ENCODE measurements at places on chromosomes 12 and 14.

GRCh38 chr14:48536318-48536717, 860.9 kb upstream of the MDGA2 start:
- H3K36me3 ChIP-seq, result no peaks in the 10 kb centered on the region
- no peaks in the 10 kb centered on the region for H3K27me3 ChIP-seq
- no peak overlapping the region for H3K4me3 ChIP-seq
- H3K27ac ChIP-seq, result no peak overlapping the region
- no peaks in the 10 kb centered on the region for H3K4me1 ChIP-seq

- no peaks in the 10 kb centered on the region for H3K4me1 ChIP-seq
- peaks cover 9% of the 10 kb centered on the region for H3K27me3 ChIP-seq
- no peaks in the 10 kb centered on the region for H3K36me3 ChIP-seq
- no peak for DNase-seq
These were observed 17.2 kb upstream of the KRT83 start for GRCh38 chr12:52338241-52338960.

GRCh38 chr14:22536853-22537338, 52.1 kb downstream of the DAD1 start:
- peak; percentile 22 for DNase-seq
- H3K27ac ChIP-seq, result no peak overlapping the region
- H3K4me1 ChIP-seq, result no peaks in the 10 kb centered on the region
- H3K27me3 ChIP-seq, result peaks cover 30% of the 10 kb centered on the region
- no peaks in the 10 kb centered on the region for H3K36me3 ChIP-seq

GRCh38 chr14:91021991-91022621, 38.3 kb downstream of the RPS6KA5 start:
- H3K27me3 ChIP-seq, result no peaks in the 10 kb centered on the region
- no peaks in the 10 kb centered on the region for H3K36me3 ChIP-seq
- peak overlapping the region; percentile 80 for H3K27ac ChIP-seq
- no peak for DNase-seq

- no peaks in the 10 kb centered on the region for H3K36me3 ChIP-seq
- no peak overlapping the region for H3K27ac ChIP-seq
- H3K4me3 ChIP-seq, result no peak overlapping the region
- DNase-seq, result no peak
These were observed 205.1 kb downstream of the ANO2 start for GRCh38 chr12:5739917-5740316.

DNA sequence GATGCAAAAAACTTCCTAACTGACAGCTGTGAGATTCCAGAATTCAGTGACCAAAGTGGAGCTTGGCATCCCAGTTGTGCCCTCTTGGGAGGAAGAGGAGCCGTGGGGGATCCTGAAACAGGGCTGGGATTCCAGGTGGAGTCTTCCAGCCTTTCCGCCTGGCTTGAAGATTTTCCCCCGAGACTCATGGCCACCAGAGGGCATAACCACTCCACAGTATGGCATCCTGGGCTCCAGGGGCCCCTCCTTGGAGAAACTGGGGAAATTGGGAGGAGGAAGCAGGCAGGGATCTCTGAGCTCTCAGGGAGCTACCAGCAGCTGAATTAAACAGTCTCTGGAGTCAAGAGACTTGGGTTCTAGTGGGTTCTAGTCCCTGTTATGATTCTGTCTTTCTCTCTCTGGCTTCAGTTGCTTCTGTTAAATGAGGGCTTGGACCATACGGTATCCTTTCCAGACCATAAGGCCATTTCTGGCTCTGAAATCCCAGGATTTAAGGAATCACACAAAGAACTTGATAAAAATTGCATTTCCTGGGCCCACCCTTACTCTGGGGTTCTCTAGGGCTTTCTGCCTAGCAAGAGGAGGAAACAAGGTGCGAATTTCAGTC, 2.6 kb upstream of the TAMALIN start:
- DNase-seq, result no peak
- H3K27me3 ChIP-seq, result peaks cover 38% of the 10 kb centered on the region
- no peak overlapping the region for H3K4me3 ChIP-seq
- H3K4me1 ChIP-seq, result peaks cover 29% of the 10 kb centered on the region
- H3K27ac ChIP-seq, result no peak overlapping the region
- H3K36me3 ChIP-seq, result no peaks in the 10 kb centered on the region

DNA sequence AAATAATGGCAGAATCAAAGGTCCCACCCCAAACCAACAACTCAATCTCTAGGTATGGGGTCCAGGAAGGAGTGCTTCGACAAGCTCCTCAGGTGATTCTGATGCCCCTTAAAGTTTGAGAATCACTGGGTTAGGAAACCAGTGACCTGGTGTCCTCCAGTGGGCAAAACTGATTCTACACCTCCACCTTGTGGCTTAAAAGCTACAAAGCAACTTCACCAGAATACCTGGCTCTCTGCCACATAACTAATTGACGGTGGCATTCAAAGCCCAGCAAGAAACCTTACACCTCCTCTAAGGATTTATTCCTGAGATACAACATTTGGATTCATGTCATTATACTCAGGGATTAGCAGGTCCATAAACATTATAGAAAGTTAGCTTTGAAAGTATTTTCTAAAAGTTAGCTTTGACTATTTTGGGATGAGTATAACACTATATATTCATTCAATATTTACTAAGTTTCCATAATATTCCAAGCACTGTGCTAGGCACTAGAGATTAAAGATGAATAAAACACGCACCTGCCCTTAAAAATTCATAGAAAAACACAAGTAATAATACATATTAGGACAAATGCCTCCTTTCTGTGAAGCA, 45.4 kb downstream of the DCAF5 start:
- no peak overlapping the region for H3K27ac ChIP-seq
- peaks cover 13% of the 10 kb centered on the region for H3K36me3 ChIP-seq
- no peaks in the 10 kb centered on the region for H3K4me1 ChIP-seq
- no peak overlapping the region for H3K4me3 ChIP-seq
- no peaks in the 10 kb centered on the region for H3K27me3 ChIP-seq

GRCh38 chr12:102322254-102322653, 124.6 kb upstream of the PMCH start:
- no peak overlapping the region for H3K4me3 ChIP-seq
- no peaks in the 10 kb centered on the region for H3K4me1 ChIP-seq
- no peaks in the 10 kb centered on the region for H3K27me3 ChIP-seq
- no peak overlapping the region for H3K27ac ChIP-seq
- no peaks in the 10 kb centered on the region for H3K36me3 ChIP-seq

GRCh38 chr14:54709867-54710266, 142.9 kb downstream of the SAMD4A start:
- no peaks in the 10 kb centered on the region for H3K4me1 ChIP-seq
- no peaks in the 10 kb centered on the region for H3K36me3 ChIP-seq
- no peak overlapping the region for H3K4me3 ChIP-seq
- peaks cover 9% of the 10 kb centered on the region for H3K27me3 ChIP-seq

All from DND-41 (cell line).